ENCODE measurements at places on chromosomes 4 and X. TPM values are rescaled to one million over a fixed set of nuclear protein-coding genes. Genes with fewer than 3 reads are reported as not detected.

RAP1GDS1 gene
- 41.5 TPM for total RNA-seq

MAGEA12 gene
- total RNA-seq: not detected

GALNTL6 gene
- total RNA-seq: not detected

HDAC8 gene
- 33.7 TPM for total RNA-seq

TAF9B gene
- total RNA-seq: 12.9 TPM

ENPEP gene
- total RNA-seq: 0.08 TPM

CCKAR gene
- not detected for total RNA-seq
